CD14-positive monocyte (primary cell): ENCODE measurements at places on chromosomes 7 and 10. TPM values are rescaled to one million over a fixed set of nuclear protein-coding genes. Genes with fewer than 3 reads are reported as not detected.

DNA sequence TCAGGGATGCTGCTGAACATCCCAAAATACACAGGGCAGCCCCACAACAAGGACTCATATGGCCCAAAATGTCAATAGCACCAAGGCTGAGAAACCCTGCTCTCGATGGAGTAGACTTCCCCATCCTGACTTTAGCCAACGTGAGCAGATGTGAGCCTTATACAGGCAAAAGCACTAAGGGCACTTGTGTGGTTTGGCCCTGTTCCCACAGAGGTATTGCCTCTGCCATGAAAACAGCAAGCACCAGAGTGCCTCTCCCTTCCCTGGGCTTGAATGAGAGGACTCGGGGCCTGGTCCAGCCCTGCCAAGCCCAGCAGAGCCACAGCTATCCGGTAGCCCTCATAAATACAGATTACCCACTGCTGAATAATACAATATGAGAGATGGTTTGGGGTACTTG, 47.5 kb downstream of the ACSM6 start:
- H3K4me1 ChIP-seq, result no peaks in the 10 kb centered on the region
- H3K27ac ChIP-seq, result no peak overlapping the region
- no peak overlapping the region for H3K4me3 ChIP-seq
- no peaks in the 10 kb centered on the region for H3K27me3 ChIP-seq
- no peaks in the 10 kb centered on the region for H3K36me3 ChIP-seq

GRCh38 chr10:101214446-101215396, 14.5 kb downstream of the LBX1 start:
- no peak overlapping the region for H3K4me3 ChIP-seq
- peaks cover 18% of the 10 kb centered on the region for H3K4me1 ChIP-seq
- peaks cover 62% of the 10 kb centered on the region for H3K27me3 ChIP-seq
- no peaks in the 10 kb centered on the region for H3K36me3 ChIP-seq
- DNase-seq, result no peak

The CALML3 gene
- not detected in 2 replicates for polyA plus RNA-seq

DNA sequence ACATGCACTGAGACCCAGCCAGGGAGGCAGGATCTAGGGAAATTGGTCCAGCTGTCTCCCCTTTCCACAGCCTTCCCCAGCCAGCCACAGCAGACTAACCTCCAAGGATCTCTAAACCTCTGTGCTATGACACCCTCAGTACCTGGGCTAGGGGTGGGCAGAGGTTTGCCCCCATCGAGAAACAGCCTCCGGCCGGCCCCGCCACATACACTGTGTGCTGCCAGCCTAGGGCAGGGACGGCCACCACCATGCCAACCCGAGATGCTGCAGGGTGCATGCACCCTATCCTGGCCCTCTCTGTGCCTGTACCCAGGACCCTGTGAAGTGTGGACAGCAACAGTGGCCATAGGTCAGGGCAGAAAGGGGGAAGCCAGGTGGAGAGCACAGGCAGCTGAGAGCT, 58.1 kb downstream of the PARP12 start:
- H3K4me1 ChIP-seq, result no peaks in the 10 kb centered on the region
- peaks cover 86% of the 10 kb centered on the region for H3K36me3 ChIP-seq
- no peak overlapping the region for H3K4me3 ChIP-seq

The ABCF2 gene
- 22.0 TPM for polyA plus RNA-seq

- no peaks in the 10 kb centered on the region for H3K27me3 ChIP-seq
- no peak overlapping the region for H3K27ac ChIP-seq
- no peaks in the 10 kb centered on the region for H3K4me1 ChIP-seq
- no peak overlapping the region for H3K4me3 ChIP-seq
- DNase-seq, result no peak
Measured at GRCh38 chr7:30040938-30041337, 12.7 kb downstream of the PLEKHA8 start.

The TAC1 gene
- polyA plus RNA-seq, result not detected

- no peak overlapping the region for H3K27ac ChIP-seq
- H3K4me3 ChIP-seq, result no peak overlapping the region
- H3K36me3 ChIP-seq, result no peaks in the 10 kb centered on the region
- no peaks in the 10 kb centered on the region for H3K27me3 ChIP-seq
- no peak for DNase-seq
- no peaks in the 10 kb centered on the region for H3K4me1 ChIP-seq
Measured at GRCh38 chr7:157523371-157523765, 186.6 kb downstream of the DNAJB6 start.

DNA sequence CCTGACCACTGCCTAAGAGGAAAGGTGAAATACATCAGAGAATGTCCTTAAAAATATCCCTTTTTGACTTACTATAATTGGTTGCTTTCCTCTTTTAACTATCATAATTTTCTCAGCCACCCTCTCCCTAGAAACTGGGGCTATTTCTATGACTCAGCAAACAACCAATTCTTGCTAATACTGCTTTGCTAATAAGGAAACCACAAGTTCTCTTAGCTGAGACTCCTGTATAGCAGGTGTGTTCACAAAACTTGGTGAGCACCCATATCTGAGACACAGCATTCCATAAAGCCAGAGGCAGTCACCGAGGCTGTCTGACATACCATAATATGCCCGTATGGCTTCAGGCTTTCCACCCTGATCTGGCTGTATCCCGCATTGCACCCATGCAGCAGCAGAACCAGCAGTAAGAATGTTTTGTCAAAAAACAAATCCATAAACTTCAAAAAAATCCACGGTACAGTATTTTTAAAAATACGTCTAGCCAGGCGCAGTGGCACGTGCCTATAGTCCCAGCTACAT, 191.7 kb upstream of the C7orf33 start:
- H3K4me3 ChIP-seq, result no peak overlapping the region
- no peaks in the 10 kb centered on the region for H3K4me1 ChIP-seq
- no peak for DNase-seq
- H3K36me3 ChIP-seq, result no peaks in the 10 kb centered on the region
- H3K27me3 ChIP-seq, result no peaks in the 10 kb centered on the region
- H3K27ac ChIP-seq, result no peak overlapping the region

The ARPC1A gene
- 71.7 and 72.5 TPM in 2 replicates for polyA plus RNA-seq

- no peaks in the 10 kb centered on the region for H3K36me3 ChIP-seq
- H3K4me3 ChIP-seq, result no peak overlapping the region
- peaks cover 23% of the 10 kb centered on the region for H3K4me1 ChIP-seq
- H3K27me3 ChIP-seq, result no peaks in the 10 kb centered on the region
- H3K27ac ChIP-seq, result no peak overlapping the region
- no peak for DNase-seq
Measured at GRCh38 chr7:20111821-20112542, 105.2 kb downstream of the MACC1 start.

DNA sequence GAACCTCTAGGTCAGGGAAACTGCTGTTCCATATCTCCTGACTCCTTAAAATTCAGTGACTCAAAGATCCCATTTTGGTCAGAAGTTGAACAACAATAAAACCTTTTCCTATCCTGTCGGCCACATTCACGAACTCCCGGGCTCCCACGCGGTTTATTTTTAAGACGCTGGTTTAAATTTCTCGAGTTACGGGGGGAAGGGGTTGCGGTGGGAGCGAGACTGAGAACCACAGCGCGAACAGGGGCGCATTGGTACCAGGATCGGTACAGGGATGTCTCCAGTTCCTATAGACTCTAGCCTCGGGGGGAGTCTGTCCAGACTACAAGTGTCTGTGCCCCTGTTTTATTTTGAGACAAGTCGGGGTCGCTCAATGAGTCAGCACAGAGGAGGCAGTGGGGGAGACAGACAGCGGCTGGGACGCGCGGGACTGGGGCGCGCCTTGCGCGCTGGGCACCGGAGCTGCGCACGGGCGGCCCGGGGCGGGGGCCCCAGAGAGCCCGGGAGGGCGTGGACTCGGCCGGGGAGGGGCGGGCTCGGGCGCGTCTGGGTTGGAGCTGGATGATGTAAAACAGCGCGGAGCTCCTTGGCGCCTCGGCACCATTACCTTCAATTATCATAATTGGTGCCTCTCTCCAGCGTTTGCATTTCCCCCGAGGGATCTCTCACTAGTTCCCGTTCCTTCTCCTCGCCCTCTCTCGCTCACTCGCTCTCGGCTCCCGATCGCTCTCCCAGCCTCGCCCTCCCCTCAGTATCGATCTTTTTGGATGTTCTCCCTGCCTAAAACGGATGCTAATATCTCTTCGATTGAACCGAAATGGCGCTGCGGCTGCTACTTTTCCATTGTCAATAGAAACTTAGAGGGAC, 8.7 kb upstream of the BAMBI start:
- H3K4me1 ChIP-seq, result peaks cover 6% of the 10 kb centered on the region
- H3K36me3 ChIP-seq, result no peaks in the 10 kb centered on the region
- H3K4me3 ChIP-seq, result no peak overlapping the region
- H3K27ac ChIP-seq, result no peak overlapping the region

The IFIT1 gene
- polyA plus RNA-seq, result 3.9 and 4.8 TPM in 2 replicates
